ENCODE measurements at places on chromosomes 3 and 15. TPM values are rescaled to one million over a fixed set of nuclear protein-coding genes. Genes with fewer than 3 reads are reported as not detected.

Gene CEMIP
- total RNA-seq, result 53.2 TPM

Gene ZPLD1
- total RNA-seq, result 0.11 TPM

Gene BCL2A1
- not detected for total RNA-seq

DNA sequence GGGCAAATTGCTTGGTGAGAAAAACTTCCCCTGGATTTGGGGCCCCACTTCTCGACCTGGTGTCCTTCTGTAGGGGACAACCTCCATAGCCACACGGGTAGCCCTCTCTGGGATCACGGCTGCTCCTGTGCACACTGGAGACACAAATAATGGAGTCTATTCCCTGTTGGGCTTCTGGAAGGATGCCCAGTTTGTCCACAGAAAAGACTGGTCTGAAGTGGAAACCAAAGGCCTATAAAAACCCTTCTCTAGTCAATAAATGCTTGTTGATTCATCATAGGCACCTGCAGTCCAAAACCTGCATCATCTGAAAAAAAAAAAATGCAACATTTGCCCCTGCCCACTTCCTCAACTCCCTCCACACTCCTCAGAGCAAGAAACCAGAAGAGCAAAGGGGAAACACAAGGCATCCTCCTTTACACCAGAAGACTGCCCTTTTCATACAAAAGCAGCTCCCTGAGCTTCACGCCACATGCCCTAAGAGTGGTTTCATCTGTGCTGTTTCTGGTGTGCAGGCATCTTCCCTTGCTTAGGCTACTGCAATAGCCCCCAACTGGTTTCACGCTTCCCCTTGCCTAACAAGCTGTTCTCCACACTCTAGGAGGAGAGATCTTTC, 36.3 kb downstream of the SRGAP3 start:
- no peak overlapping the region for H3K27ac ChIP-seq
- H3K4me1 ChIP-seq, result peaks cover 19% of the 10 kb centered on the region
- no peak overlapping the region for H3K4me3 ChIP-seq
- DNase-seq, result no peak

DNA sequence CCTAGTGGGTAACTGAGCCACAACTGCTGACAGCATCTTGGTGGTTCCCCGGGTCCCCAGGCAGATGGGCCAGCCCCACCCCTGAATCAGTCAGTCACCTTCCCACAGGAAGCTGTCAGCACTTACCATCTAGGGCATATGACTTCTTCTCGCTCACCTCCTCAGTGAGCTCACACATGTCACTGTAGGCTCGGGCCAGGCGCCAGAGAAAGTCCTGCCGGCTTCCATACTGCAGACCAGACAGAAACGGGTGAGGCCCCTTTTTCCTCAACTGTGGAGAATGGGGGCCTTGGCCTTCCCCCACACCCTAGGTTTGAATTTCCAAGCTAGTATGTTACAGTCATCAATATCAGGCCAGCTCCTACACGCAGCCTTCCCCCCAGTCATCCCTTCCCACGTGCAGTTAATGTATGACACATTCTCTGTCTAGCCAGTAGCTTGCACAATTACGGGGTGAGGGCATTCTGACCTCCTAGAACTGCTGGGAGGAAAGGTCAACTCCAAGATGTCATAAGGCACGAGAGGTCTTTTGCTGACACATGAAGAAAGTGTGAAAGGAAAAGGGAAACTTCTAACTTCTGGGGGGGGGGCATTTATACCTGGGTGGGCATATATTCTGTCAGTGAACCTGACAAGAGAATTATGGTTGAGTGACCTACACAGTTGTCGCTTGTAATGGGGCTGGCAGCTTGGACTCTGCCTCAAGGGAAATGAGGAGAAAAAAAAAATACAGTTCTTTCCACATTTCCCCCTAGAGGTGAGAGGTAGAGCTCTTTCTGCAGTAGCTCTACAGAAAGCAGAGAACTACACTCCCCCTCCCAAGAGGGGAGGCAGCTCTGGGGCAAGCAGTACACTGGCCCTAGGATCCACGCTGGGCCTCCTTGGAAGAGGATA, 10.9 kb downstream of the RMDN3 start:
- H3K27me3 ChIP-seq, result peaks cover 5% of the 10 kb centered on the region
- H3K36me3 ChIP-seq, result peaks cover 8% of the 10 kb centered on the region
- DNase-seq, result peak; percentile 66
- peak overlapping the region; percentile 78 for H3K27ac ChIP-seq
- peaks cover 31% of the 10 kb centered on the region for H3K4me1 ChIP-seq
- no peak overlapping the region for H3K4me3 ChIP-seq

- no peaks in the 10 kb centered on the region for H3K27me3 ChIP-seq
- peak overlapping the region; percentile 82 for H3K4me3 ChIP-seq
- DNase-seq, result peak; percentile 29
Observed at GRCh38 chr15:29674661-29675533, 147.4 kb downstream of the TJP1 start.

DNA sequence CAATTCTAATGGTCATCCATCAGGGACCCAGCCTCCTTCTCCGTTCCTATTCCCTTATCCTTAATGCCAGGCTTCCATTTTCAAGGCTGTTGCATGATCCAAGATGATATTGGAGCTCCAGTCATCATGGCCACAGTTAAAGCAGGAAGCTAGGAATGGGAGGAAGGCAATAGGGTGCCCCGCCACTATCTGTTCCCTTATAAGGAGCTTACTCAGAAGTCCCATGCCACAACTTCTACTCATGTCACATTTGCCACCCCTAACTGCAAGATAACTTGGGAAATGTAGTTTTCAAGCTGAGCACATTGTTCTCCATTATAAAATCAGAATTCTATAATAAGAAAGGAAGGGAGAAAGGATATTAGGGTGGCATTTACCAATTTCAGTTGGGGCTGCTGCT, 38.6 kb upstream of the SPSB4 start:
- no peak overlapping the region for H3K4me3 ChIP-seq
- no peaks in the 10 kb centered on the region for H3K4me1 ChIP-seq

GRCh38 chr15:78418686-78419085, 19.3 kb upstream of the IREB2 start:
- no peak overlapping the region for H3K4me3 ChIP-seq
- H3K36me3 ChIP-seq, result no peaks in the 10 kb centered on the region
- H3K27me3 ChIP-seq, result peaks cover 16% of the 10 kb centered on the region
- H3K4me1 ChIP-seq, result peaks cover 17% of the 10 kb centered on the region

Data from HFFc6 (cell line).